ENCODE measurements at places on chromosomes 4 and X. TPM values are rescaled to one million over a fixed set of nuclear protein-coding genes. Genes with fewer than 3 reads are reported as not detected.

The PNMA6A gene
- total RNA-seq: 3.7 TPM

The OPRPN gene
- not detected for total RNA-seq

The GATA1 gene
- total RNA-seq: 1.6 TPM

The HSFX4 gene
- total RNA-seq: not detected

The MID1IP1 gene
- 14.6 TPM for total RNA-seq

The DMP1 gene
- total RNA-seq: not detected

All from skeletal muscle tissue (tissue), 5 donors.